Activated naive CD8-positive, alpha-beta T cell treated with anti-CD3 and anti-CD28 coated beads, Interleukin-2, amount 50 U/mL, for 16 hours (primary cell): ENCODE measurements at places on chromosomes 3 and 15.

DNA sequence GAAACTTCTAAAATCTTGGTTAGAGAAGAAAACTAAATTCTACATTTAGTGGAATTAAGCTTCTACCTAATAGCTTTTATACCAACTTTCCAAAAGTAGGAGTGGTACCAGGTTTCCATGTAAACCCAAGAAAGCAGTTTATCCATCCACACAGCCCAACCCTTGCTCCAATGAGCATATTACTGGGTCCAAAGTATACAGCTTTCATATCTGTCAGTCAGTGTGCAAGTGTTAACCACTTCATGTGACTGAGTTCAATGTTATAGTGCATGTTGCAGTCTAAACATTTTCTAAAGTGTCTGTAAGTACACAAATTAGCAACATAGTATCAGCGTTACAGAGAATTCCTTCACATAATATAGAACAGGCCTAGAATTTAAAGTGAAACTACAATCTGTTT lies 73.2 kb downstream of the C3orf70 start:
- no peak for DNase-seq

DNA sequence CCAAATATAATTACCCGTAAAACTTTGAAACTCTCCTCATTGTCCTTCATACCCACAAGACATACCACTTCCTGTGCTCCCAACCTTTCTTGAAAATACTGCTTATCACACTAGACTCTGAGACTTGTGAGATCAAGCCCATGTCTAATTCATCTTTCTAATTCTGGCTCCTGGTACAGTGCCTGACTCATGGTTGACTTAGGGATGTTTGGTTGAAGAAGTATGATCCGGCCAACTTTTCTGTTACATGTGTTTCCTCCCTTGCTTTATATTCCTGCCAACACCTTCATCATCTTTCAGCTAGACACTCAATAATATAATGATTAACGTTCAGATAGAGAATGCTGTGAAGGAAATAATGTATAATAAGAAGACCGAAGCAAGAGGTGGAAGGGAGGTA lies 58.2 kb downstream of the MEX3B start:
- DNase-seq: no peak

- no peak for DNase-seq
Observed at GRCh38 chr15:81092559-81092902, 41.5 kb upstream of the CFAP161 start.

DNA sequence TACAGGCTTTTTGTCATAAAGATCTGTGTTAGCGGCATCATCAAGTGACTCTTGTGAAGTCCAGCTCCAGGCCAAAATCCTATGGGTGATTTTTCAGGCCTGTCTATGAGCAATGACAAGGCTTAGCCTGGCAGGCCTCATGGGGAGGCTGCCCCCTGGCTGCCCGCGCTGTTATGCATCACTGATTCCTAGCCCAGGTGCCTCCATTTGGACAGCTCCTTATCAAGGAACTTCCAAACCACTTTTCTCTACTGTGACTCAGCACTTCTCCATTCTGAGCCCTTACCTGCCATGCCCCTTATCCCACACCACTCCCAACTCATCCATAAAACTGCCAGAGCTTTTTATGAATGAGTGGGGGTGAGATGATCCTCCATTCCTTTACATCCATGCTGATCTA lies 91.5 kb upstream of the C3orf80 start:
- DNase-seq: no peak

- DNase-seq: no peak
Observed at GRCh38 chr3:167843886-167844285, 108.4 kb downstream of the SERPINI1 start.
